Activated CD4-positive, CD25-positive, alpha-beta regulatory T cell treated with anti-CD3 and anti-CD28 coated beads, Interleukin-2, amount 50 U/mL, for 72 hours (primary cell): ENCODE measurements at places on chromosomes 3 and 15.
A peak's percentile ranks its signal among the peaks of the same experiment; 100 is the strongest.

GRCh38 chr15:89664441-89665350 is 9.4 kb upstream of the KIF7 start:
- DNase-seq: no peak

DNA sequence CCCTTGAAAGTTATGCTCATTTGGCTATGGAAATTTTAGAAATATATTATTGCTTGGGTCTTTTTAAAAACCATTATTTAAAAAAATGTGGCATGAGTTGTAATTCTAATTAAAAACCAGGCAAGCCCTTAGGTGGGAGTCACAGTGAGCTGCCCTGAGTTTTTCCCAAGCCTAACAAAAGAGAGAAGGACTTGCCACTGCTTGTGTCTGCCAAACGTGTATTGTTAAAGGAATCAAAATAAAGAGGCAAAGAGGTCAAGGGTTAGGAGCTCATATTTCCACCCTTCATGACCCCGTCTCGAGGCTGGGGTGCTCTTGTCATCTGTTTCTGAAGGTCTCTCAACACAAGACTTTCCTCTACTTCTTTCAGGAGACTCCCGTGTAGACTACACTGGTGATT is 321.1 kb downstream of the ZIC1 start:
- DNase-seq: no peak

DNA sequence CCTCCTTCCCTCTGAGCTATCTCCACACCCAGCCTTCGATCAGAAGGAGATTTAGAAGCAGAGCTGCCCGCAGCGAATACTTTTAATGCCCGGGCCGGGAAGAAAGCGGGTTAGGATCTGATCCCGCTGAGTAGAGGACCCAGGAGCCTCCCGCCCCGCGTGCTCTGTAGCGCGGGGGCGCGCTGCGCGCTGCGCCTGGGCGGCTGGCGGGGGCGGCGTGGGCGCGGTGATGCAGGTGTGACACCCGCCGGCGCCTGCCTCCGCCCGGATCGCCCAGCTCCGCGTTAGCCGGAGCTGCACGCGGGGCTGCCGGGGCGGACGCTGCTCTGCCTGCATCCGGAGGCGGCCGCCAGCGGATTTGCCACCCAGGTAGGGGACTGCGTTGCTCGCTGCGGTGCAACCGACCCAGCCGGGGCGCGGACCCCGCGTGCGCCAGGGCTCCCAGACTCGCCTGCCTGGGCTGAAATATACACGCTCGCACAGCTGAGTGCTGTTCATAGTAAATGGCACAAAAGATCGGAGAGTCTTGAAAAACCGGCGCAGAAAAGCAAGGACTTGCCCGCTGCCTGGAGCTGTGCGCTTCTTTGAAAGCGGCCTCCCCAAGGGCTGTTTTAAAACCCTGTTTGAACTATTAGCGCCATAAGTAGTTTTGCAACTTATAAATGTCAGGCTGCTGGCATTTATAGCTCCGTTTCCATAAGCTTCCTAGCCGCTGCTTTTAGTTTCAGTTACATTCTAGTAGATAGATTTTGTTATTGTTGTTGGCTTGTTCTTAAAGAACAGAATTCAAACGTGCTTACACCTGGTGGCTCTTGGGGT is at the start of gene SV2B:
TSS of gene SV2B (plus strand) at position 263 of the 819 bp plus-strand sequence. CDS start 126,007 bp downstream, outside the sequence.
- peak; percentile 47 for DNase-seq

- no peak for DNase-seq
Observed at GRCh38 chr15:63915209-63915872, 81.6 kb upstream of the HERC1 start.
